ENCODE measurements at places on chromosomes 5 and 9.

DNA sequence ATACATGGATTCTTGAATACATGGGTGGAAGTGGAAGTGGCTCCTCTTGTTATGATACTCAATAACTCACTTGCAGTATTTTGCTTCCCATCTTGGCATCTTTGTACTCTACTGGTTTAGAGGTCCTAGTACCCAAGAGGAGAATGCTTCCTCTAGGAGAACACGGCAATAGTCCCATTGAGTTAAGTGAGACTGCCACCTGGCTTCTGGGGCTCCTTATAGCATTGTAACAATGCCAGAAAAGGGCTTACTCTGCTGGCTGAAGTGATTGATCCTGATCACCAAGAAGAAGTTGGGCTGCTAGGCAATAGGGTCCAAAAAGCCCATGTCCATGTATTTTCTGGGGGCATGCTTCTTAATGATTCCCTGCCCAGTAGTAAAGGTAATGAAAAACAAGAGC, 627.6 kb upstream of the SGCD start:
- DNase-seq, result no peak

- DNase-seq, result no peak
Measured at GRCh38 chr5:132006331-132007120, 4.9 kb downstream of the ACSL6 start.

DNA sequence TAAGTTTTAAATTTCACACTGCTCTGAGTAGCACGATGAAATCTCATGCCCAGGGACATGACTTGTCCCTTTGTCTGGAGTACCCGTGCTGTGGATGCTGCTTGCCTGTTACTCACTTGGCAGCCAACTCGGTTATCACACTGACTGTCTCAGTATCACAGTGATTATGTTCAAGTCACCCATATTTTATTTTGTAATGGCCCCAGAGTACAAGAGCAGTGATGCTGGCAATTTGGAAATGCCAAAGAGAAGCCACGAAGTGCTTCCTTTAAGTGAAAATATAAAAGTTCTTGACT, 22.8 kb upstream of the SCGB3A2 start:
- no peak for DNase-seq

GRCh38 chr9:91207729-91208418, 153.8 kb downstream of the AUH start:
- DNase-seq, result no peak

- DNase-seq, result no peak
Measured at GRCh38 chr5:148653836-148654781, at the start of gene HTR4. TSS of gene HTR4 (minus strand) at chr5:148654527. CDS start at chr5:148637014, 17,513 bp downstream.

DNA sequence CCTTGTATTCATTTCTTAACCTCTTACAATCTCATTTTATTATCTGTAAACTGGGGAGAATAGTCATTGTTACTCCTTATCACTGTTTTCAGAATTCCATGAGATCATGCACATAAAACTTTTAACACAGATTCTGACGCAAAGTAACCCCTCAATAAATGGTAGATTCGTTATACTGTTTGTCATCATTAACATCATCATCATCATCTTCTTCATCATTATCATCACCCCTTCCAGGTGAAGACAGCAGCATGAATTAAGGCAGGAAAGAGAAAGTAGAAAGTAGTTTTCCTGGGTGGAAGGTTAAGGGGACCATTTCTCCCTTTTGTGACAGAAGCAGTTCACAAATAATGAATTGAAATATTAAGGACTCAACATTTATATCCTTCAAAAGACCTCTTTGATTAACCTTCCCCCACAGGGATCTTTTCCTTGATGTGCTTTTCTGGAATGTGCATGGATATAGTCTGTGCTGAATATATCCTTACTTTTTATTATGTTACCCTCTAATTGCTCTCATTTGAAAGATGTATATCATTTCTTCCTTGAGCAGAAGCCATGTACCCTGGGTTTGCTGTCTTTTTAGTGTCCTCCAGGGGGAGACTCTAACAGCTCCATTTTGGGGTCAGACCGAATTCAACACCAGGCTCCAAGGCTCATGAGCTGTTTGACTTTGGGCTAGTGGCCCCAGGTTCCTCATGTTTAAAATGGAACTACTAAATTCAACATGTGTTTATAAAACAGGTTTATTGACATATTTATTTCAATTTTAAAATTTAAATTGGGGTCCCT, 1029.9 kb upstream of the WWC1 start:
- no peak for DNase-seq

DNA sequence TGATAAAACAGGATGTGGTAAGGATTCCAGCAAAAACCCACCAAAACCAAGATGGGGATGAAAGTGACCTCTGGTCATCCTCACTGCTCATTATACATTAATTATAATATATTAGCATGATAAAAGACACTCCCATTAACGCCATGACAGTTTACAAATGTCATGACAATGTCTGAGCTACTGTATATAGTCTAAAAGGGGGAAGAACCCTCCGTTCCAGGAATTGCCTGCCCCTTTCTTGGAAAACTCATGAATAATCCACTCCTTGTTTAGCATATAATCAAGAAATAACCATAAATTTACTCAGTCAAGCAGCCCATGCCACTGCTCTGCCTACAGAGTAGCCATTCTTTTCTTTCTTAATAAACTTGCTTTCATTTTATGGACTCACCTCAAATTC, 96.4 kb upstream of the VLDLR start:
- DNase-seq, result no peak

DNA sequence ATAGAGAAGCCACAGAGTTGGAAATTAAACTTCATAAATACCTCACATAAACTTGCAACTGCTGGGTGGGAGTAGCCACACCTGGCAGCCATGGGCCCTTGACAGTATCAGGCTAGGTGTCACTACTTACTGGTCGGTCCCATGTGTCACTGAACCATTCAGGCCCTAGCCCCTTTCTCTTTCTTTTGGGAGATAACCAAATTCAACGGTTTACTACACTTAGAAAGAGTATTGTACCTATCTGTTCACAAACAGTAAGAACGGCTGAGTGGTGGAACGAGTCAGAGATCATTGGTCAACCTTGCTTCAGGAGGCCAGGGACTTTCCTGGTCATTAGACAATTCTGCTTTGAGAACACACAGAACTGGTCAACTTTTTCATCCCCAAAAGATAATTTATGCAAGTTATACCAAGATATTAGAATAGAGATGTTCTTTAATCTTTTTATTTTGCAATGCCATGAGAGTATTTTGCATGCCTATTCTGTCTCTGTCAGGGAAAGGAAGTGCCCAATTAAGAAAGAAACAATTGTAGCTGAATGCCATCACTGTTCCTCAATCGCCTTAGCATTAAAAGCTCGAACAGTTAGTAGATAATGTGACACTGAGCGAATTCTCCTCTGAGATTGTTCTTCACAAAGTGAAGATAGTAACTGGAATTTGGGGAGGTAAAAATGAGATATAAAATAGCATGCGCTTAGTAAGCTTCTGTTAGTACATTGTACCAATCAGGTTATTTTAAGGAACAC, 50.9 kb downstream of the GOLPH3 start:
- DNase-seq, result no peak

- no peak for DNase-seq
Measured at GRCh38 chr5:86864051-86864450, 246.3 kb downstream of the COX7C start.

DNA sequence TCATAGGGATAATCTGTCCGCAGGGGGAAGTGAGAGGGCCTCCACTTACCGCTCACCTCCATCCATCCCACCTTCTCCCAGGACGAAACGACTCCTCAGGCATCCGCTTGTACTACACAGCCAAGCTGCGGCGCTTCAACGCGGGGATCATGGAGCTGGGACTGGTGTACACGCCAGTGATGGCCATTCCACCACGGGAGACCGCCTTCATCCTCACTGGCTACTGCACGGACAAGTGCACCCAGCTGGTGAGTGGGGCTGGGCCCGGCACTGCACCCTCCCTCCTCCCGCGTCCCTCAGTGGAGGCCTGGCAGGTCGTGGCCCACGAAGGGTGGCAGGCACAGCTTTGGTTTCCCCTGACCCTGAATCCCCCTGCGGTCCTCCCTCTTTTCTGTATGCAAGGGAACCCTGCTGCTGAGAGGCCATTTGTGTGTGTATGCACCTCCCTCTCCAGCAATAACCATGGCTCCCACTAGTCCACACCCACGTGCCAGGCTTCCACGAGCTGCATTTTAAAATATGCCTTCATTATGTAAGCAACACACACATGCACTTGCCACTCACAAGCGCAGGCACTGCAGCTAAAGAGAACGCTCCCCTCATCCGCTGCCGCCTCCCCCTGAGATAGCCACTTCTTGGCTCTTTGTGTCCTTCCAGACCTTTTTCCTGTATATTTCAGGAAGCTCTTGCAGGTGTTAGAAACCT, 11.8 kb downstream of the DBH start:
- no peak for DNase-seq

DNA sequence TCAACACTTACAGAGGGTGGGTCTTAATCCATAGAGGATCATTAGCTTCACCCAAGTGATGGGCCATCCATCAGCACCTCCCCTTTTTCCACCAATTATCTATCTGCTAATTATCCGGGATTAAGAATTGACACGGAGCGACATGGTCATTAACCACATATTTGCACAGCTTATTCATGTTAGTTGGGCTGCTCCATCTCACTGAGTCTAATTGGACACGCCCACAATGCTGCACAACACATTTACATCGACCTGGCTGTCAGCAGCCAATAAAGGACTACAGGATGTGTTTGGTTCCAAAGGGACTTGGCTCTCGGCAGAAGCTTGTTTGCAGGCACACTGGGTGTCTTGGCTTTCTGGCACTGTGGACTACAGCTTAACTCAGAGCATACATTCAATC, 21.6 kb downstream of the FOXE1 start:
- DNase-seq, result no peak

DNA sequence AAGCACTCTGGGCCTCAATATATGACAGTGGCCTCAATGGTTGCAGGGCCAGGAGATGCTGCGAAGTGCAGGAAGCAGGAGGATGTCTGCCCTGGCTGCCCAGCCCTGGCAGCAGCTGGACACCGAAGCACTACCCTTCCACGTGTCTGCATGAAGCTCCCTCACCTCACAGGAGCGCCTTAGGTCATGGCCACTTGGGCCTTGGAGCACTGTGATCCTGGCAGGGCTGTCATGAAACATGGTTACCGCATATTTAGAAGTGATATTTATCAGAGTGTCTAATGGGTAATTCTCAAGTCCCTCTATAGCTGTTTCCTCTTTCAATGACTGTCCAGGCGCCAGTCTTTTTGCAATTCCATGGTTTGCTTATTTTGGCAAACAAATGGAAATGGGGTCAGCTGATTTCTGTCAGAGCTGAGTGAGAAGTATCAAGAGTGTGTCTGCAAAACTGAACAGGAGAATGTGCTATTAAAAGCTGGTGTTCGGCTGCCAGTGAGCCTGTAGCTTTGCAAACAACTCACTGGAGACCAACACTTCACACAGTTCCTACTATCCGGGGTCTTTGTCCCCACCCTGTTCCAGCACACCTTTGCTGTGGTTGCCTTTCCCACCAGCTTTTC, 285.9 kb downstream of the KIF4B start:
- DNase-seq, result no peak

DNA sequence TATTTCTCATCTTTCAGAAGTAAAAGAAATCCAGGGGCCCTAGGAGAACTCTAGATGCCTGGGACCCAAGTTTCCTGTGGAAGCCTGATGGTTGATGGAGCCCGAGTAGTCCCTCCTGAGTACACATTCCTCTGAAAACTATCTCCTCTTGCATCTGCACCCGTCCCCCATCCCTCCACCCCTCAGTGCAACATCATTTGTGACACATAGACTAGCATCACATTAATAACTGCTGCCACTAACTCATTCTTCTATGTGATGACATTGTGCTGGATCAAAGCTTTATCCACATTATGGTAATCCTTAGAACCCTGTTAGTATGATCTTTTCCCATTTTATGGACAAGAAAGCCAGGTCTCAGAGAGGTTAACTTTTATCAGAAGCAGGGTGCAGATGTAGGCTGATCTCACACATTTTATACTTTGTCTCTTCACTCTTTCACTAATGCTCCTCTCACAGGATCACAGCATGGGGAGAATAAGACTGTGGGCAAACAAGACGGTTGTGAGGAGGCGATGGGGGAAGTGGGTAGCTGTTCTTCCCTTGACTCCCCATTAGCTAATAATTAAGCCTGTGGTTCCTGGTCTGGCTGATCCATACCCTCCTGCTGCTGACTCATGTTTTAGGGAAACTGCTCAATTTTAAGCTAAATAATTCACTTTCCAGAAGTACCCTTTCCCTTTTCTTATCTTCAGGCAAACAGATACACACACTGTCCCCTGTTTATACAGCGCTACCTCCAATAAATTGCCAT, 3.9 kb upstream of the HK3 start:
- DNase-seq, result no peak

GRCh38 chr9:72305102-72305546, 59.9 kb downstream of the ZFAND5 start:
- peak; percentile 97 for DNase-seq

DNA sequence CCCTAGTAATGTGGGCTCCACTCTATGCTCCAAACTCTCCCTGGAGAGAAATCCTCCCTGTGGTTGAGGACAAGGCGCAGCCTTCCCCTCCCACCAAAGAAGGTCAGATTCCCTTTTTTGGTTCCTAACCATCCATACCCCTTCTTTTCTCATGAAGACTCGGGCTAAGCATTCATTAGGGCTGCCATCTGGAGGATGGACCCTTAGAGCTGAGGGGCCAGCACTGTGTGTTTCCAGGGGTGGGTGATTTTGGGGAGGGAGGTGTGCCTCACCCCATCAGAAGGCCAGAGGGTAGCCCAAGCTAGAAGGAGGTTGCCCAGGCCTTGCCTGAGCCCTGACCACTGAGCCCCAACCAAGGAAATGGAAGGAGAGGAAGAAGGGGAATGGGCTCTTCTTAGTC, 36.8 kb downstream of the TGFBI start:
- no peak for DNase-seq

GRCh38 chr5:949815-950560, 57.3 kb downstream of the TRIP13 start:
- no peak for DNase-seq

DNA sequence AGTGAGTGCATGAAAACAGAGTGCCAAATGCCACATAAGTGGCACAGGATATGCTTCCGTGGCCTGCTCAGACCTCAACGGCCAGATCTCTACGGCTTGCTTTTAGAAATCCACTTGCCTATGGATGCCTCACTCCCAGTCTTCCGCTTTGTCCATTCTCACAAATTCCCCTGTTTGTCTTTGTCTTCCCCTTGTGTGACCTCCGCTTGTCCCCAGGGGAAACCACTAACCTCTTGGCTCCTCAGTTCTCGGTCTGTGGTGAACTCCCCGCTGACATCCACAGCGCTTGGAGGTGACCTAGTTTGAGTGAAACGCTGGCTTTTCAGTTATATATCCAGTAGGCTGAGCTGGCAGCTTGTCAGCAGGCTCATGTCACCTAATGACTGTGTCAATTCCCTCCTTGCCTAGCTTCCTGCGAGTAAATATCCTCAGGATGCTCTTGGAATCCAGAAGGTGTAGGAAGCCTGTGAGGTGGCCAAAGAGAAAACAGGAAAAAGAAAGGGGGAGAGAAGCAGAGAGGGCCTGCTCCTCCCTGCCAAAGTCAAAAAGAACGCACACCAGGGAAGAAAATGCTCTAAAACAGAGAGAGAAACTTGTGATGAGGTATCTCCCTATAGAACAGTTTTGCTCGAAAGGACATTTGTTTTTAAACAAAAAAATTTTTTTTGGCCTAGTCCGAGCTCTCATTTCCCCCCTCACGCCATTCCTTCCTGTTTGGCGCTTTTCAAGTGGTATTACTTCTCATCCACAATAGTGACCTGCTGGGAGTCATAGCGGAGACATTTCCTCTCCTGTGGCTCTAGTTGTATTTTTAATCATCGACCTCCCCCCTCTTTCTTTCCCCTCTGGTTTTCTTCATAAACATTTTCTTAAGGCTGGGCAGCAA, 101.6 kb upstream of the SPRY4 start:
- DNase-seq, result no peak

- DNase-seq, result peak; percentile 81
Measured at GRCh38 chr9:135887585-135888050, 19.7 kb downstream of the CAMSAP1 start.
